ENCODE measurements at places on chromosomes 7 and 10. TPM values are rescaled to one million over a fixed set of nuclear protein-coding genes. Genes with fewer than 3 reads are reported as not detected.

SNX13 gene
- polyA plus RNA-seq = 39.3 TPM

NOS3 gene
- 8.6 TPM for polyA plus RNA-seq

KAZALD1 gene
- polyA plus RNA-seq = 9.3 TPM

SBDS gene
- 85.6 TPM for polyA plus RNA-seq

CLDN4 gene
- polyA plus RNA-seq = 86.2 TPM

THSD7A gene
- polyA plus RNA-seq = 19.5 TPM

ZNF239 gene
- polyA plus RNA-seq = 10.4 TPM

RAMP3 gene
- 12.5 TPM for polyA plus RNA-seq

HHEX gene
- polyA plus RNA-seq = 33.3 TPM

GNGT1 gene
- polyA plus RNA-seq = not detected

LEP gene
- polyA plus RNA-seq = 0.07 TPM

NT5C3A gene
- 39.4 TPM for polyA plus RNA-seq

VAX1 gene
- polyA plus RNA-seq = not detected

YAE1 gene
- 45.3 TPM for polyA plus RNA-seq

CABCOCO1 gene
- 6.0 TPM for polyA plus RNA-seq

LUC7L2 gene
- polyA plus RNA-seq = 182 TPM

ABCF2 gene
- polyA plus RNA-seq = 20.3 TPM

NKX1-2 gene
- not detected for polyA plus RNA-seq

TFEC gene
- 1.2 TPM for polyA plus RNA-seq

ACTL6B gene
- not detected for polyA plus RNA-seq

HTR7 gene
- 0.15 TPM for polyA plus RNA-seq

ST8SIA6 gene
- polyA plus RNA-seq = 7.7 TPM

Measured in left lung (tissue), 14 donors.